Right renal cortex interstitium (tissue), 3 donors: ENCODE measurements at places on chromosomes 16 and 17. TPM values are rescaled to one million over a fixed set of nuclear protein-coding genes. Genes with fewer than 3 reads are reported as not detected.

The ADGRG3 gene
- polyA plus RNA-seq = 0.16 TPM

DNA sequence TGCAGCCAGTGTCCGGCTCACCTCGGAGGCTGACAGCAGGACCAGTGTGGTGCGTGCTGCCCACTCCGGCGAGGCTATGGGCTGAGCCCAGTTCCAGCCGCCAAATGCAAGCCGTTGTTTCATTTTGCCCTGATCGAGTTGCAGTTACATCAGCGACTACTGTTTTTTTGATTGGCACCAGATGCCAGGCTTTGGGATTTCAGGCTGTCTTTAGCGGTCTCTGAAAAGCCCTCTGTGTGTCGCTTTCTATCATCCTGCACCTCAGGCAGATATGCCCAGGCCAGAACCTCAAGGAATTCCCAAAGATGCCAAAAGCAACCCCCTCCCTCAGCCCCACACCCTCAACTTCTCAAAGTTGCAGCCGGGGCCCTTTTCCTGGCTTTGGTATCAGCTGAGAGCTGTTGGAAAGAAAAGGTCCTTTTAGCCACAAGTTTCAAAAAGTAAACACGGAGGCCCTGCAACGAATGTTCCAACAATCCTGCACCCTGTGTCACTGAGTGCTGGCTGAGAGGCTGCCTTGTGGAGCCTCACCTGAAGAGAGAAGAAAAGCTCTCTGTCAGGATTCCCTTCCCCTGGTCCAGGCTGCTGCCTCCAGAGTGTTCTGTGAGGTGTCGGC, 58.9 kb downstream of the WWP2 start:
- no peak for DNase-seq

DNA sequence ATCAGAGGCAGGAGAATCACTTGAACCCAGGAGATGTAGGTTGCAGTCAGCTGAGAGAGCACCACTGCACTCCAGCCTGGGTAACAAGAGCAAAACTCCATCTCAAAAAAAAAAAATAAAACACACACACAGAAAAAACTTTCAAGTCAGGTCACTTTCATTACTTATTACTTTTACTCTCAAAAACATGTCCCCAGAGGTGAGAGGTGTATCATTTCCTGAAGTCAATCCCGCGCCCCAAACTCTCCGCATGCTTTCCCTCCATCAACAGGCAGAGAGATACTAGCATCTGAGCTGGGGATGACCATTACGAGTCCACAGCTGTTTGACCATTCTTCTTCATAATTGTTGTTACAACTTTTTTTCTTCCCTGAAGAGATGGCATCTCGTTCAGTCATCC, 48.7 kb downstream of the YWHAE start:
- no peak for DNase-seq

DNA sequence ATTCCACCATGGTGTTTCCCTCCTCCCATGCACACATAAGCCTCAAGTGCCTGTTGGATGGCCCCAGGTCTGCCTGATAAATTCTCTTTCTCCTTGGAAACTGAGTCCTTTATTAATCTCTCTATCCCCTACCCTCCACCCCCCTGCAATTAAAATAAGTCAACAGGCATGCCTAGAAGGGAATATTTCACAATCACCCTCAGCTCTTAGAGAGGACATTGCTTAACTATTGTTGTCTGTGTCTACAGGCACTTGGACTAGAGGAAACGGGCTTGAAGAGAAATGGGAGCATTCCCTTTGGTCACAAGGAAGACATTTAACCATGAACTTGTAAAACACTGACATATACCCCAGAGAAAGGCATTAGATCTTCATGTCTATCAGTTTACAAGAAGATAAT, 39.5 kb downstream of the RCVRN start:
- DNase-seq = no peak

The KRT13 gene
- polyA plus RNA-seq = not detected

The SPATA22 gene
- polyA plus RNA-seq = 0.56 TPM
